GM12878 (cell line): ENCODE measurements at places on chromosomes 5 and 9. TPM values are rescaled to one million over a fixed set of nuclear protein-coding genes. Genes with fewer than 3 reads are reported as not detected.

The ARSK gene
- 4.0 and 4.6 TPM in 2 replicates for total RNA-seq

GRCh38 chr9:121289026-121289771 is 21.2 kb downstream of the GSN start:
- DNase-seq, result no peak

GRCh38 chr5:33311893-33312292 is 128.9 kb upstream of the TARS1 start:
- DNase-seq, result no peak

DNA sequence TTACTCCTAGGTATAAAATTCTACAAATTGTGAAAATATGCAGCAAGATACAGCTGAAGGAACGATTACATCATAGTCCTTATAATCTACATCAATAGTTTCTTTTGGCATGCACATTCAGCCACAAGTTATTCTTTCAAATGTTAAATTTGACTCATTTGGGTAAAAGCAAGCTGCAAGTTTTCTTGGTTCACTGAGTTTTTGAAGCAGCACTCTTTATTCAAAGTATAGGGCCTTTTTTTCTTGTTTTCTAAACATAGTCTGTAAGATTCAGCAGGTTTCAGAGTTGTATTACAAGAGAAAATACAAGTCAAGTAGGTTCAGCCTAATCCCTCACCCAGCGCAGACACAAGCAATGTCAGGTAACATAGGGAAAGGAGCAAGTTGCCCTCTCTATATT is 981.5 kb downstream of the PTPRD start:
- DNase-seq, result no peak

The NMUR2 gene
- total RNA-seq, result not detected in 2 replicates

DNA sequence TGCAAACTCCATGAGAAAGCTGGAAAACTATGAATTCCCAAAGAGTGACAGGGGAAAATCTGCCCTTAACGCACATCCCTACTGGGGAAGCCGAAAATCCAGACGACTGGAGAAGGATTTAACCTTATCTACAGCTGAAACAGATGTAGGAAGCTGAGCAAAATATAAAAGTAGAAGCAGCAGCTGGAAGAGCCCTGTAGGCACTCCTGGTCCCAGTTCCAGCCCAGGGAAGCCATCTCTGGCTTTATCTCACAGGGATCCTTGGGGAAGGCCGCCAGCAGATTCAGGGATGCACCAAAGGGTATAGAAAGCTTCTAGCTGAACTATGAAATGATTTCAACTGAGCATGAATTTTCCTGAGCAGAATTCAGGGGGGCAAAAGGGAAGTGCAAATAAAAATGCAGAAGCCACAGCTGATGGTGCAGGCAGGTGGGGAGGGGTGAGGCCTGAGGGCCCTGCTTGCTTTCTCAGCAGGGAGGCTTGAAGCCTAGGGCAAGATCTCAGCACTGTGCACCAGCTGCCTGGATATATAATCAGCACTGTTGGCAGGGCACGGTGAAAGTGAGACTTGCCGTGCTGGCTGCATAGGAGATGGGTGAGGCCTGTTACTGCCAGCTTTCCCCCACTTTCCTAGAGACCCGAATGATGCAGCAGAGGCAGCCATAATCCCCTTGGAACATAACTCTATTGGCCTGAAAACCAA is 2019.5 kb upstream of the NUDT12 start:
- no peak for DNase-seq

DNA sequence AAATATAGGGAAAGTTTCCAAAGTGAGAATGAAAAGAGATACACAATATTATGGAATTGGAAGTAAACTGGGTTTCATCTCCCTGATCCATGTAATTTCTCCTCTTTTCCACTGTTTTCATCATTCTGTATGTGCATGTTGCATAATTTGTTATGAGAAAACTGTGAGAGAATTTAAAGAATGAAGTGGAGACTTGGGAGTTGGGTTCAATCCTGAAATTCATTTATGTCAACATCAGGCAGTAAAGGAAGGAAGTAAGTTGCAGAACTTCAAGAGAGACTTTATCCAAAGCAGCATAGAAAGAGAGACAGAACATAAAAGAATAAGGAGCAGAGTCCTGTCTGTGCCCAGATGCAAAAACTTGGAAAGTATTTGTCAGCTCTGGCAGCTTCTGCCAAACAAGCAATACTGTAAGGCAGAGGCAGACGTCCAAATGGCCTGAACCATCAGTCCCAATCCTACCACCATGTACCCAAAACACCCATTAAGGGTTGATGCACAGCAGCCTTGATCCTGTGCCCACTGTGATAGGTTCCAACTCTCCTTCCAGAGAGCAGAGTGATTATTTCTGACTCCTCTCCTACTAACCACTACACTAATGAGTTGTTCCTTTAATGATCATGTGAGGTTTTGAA is 425.3 kb upstream of the CDH6 start:
- no peak for DNase-seq

- no peak for DNase-seq
Observed at GRCh38 chr5:131194725-131195124, 24.0 kb downstream of the LYRM7 start.

DNA sequence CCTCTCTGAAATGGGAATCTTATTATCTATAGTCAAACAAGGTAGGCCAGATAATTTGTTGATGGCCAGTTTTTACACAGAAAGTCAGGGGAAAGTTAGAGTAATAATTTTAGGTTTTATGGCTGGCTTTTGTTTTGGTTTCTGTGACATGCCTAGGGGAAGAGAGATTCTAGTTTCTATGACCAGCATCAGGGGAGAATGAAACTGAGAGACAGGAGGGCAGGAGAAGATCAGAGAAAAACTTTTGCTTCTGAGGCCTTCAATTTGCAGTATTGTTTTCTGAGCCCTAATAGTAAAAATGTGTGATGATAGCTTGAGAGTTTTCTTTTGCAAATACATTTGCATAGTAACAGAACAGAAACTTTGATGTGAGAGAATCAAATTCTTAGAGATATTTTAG is 564.3 kb downstream of the ZNF608 start:
- no peak for DNase-seq

The CACFD1 gene
- 2.7 and 4.0 TPM in 2 replicates for total RNA-seq

DNA sequence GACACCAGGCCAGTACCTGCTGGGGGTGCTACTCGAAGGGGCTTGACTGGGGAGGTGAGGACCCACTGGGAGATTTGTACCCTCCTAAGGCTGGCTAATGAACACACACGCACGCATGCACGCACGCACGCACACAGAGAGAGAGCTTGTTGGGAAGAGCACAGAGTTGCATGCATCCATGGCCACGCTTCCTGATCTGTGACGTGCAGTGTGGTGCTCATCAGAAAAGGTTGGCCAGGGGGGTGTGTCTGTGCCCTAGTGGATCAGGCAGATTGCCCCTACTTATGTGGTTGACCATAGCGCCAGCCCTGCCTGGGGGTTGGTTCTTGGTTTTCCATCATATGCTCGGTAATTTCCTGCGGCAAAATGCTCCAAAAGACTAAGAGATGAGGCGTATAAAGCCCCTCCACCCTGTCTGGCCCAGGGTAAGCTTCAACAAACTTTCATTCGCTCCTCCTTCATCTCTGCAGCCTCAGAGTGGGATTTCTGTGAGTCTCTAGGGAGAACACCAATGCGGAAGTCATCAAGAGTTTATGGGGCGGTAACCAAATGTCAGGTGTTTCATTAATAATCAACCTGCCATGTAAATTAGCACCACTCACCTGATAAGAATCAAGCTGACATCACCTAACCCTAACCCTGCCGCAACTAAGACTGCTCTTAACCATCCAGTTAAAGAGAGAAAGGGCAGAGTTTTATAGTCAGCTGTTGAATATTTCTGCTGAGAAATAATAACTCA is 8.0 kb upstream of the GFI1B start:
- DNase-seq, result no peak

The TSSK1B gene
- total RNA-seq, result not detected in 2 replicates

The NIPBL gene
- 45.4 and 45.7 TPM in 2 replicates for total RNA-seq

DNA sequence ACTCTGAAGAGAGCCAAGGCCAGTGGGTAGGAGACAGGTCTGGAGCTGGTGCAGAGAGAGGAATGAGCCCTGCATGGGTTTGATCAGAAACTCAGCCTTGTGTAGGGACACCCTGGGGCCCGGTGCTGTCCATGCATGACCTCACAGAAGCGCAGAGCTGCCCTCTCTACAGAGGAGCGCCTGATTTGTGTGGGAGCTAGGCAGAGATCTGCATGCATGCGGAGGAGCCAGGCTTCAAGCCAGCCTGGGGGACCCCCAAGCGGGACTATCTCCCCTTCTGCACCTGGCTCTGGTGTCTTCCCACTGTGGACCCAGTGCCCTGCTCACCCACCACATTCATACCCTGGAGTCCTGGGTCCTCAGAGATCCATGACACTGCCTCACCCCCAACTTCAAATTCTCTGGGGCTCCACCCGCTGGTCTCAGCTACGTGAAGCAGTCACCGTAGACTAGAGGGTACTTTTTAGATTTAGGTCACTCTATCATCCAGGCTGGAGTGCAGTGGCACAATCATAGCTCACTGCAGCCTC is 2.6 kb upstream of the LCN2 start:
- DNase-seq, result no peak

GRCh38 chr5:179258922-179259730 is 86.1 kb downstream of the ADAMTS2 start:
- DNase-seq, result no peak

GRCh38 chr5:104498281-104498680 is 935.7 kb upstream of the NUDT12 start:
- no peak for DNase-seq

The RNF183 gene
- not detected in 2 replicates for total RNA-seq

The KCTD16 gene
- total RNA-seq, result 0.10 and 0.19 TPM in 2 replicates

GRCh38 chr9:94734054-94734754 is 7.7 kb downstream of the AOPEP start:
- no peak for DNase-seq
